T47D (cell line): ENCODE measurements at places on chromosomes 1 and 21.

GRCh38 chr1:201456499-201457309 is 12.3 kb downstream of the PHLDA3 start:
- DNase-seq, result no peak

DNA sequence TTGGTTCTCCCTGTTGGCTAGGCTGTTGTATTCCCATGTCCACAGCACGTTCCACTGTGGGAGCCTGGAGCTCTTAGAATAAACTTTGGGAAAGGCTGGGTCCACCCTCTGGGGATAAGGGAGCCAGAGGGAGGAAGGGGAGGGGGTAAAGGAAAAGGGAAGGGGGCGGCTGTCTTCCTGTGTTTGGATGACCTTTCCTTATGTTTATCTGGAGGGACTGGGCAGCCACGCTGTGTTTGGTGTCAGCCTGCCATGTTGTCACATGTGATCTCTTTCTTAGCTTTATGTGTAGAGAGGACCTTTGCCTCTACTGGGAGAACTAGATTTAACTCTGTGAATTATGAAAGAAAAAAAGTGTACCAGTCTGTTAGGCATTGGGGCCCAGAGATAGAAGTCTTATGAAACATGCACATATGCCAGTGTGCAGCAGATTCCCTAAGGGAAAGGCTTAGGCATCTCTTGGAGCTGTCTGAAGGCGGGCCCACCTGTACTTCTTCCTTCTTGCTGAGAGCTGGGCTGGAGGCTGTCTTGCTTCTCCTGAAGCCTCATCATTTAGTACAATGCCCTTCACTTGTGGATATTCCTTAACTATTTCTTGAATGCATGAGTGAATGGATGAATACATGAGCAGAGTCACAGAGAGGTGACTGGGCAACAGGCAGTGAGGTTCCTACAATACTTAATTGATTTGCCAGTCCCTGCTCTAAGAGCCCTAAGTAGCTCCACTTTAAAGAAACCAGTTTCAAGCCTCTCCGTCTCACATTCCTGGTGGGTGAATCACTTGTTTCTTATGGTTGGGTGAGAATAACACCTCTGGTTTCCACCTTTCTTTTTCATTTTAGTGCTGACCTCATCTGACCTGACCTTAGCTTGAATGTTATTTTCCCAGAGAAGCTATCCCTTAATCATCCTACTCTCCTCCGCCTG is 62.5 kb upstream of the ARHGAP29 start:
- DNase-seq, result peak; percentile 32

- no peak for DNase-seq
Measured at GRCh38 chr1:109388208-109388711, 9.5 kb downstream of the SORT1 start.

DNA sequence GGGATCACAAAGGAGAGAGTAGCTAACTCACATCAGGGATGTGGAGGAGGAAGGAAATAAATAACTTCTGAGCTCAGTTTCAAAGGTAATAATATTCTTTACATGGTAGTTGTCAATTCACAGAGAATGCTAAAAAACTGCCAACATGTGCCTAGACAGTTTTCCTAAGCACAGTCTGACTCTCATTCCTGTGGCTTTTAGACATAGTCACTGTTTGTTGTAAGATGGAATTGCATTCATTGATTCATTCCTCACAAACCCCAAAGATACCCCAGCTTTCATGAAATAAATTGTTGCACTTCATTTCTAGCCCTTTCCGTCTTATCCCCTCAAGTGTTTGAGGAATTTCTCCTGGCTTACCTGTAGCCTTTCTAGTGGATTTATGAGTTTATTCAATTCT is 263.9 kb downstream of the NTNG1 start:
- no peak for DNase-seq

DNA sequence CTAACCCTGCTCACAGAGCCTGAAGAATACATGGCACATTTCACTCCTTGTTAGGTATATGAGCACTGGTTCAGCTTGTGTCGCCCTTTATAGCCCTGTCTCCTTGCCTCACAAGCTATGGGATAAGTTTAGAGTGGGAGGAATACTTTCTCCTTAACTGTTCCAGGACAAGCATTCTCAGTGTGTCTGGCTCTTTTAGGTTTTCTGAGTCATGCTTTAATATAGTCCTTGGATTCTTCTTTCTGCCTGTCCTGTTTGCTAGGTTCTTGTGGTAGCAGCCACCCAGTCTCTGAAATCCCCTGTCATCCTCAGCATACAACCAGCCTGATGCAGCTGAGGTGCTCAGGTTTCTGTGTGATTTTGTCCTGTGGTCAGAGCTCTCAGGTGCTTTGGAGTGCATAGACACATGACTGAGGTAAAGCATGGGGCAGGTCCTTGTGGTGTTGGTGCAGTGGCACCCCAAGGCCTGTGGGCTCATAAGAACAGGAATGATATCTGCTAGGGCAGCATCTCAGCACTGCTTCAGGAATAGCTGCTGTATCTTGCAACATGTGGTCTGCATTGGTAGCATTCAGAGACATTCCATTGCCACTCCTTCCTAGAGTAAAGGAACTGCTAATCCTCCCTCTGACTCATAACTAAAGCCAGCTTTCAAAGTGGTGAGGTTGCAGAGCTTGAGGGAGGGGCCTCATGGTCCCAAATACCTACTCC is 14.2 kb upstream of the CASQ2 start:
- DNase-seq, result peak; percentile 43

DNA sequence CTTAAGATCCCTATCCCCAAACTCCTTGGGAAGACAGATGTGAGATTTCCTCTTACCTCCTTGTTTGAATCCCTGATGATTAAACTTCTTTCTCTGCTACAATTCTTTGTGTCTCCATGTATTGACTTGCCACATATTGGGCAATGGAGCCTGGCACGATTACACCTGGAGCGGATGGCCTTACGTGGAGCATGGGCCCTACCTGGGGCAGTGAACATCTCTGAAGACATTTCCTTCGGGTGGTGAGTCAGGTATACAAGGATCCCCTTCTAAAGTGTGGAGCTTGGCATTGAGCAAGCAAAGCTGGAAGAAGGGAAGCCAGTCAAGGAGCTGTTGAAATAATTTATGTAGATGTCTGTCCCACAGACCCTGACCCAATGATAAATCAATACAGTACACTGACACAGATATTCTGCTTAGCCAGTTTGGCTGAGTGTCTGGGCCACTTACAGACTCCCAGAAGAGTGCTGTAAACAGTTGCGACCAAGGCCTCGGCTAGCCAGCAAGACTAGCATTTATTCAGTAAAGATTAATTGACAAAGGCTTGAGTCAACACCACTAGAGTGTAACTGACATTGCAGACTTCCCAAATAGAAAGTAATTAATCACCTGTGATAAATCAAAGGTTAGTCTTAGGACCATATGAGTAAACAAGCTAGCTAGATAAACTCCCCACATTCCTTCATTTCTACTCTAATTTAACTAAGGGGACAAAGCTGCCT is 83.1 kb upstream of the KCNK1 start:
- DNase-seq, result no peak

GRCh38 chr1:46690931-46691421 is 19.3 kb downstream of the TEX38 start:
- DNase-seq, result no peak

GRCh38 chr1:87091425-87091824 is 177.0 kb downstream of the HS2ST1 start:
- DNase-seq, result no peak

- DNase-seq, result no peak
Measured at GRCh38 chr1:60535713-60536112, 462.1 kb upstream of the C1orf87 start.

DNA sequence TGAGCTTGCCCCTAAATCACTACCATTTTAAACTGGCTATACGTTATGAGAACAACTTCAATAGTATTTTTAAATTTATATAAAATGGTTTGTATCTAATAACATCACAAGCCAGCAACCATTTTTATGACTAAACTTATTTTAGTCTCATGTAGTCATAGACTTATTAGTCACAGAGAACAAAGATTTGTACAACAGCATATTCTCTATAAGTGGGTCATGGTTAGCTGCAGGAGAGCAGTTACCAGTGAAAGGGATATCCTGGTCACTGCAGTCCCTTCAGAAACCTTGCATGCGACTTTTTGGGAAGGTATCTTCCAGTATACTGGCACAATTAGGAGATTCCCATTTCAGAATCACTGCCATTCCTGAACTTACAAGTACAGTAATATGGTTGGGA is 90.0 kb downstream of the HFM1 start:
- DNase-seq, result no peak

- no peak for DNase-seq
Measured at GRCh38 chr1:18192974-18193373, 85.4 kb downstream of the IGSF21 start.

- DNase-seq, result no peak
Measured at GRCh38 chr21:43979654-43980053, 32.5 kb upstream of the TRAPPC10 start.

DNA sequence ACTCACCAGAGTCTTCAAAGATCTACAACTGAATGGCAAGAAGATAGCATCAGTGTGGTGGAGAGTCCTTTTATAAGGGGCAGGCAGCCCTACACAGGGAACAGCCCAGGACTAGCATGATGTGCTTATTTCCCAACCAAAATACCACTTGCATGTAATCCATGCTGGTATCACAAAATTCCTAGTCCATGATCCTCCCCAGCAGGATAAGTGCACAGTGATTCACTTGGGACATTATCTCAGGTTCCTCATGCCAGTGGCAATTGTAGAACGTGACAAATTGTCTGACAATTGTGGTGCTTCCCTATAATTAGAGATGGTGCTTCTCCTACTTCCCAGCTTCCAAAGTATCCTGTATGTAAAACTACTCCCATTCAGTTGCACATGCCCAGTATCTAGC is at the start of gene SPRR2G:
TSS of gene SPRR2G (minus strand) at position 45 of the 400 bp plus-strand sequence. CDS start 780 bp downstream, outside the sequence.
- no peak for DNase-seq

GRCh38 chr1:107110326-107110725 is 30.5 kb upstream of the NTNG1 start:
- no peak for DNase-seq

GRCh38 chr1:10835822-10836421 is 39.5 kb upstream of the CASZ1 start:
- peak; percentile 81 for DNase-seq

- DNase-seq, result no peak
Measured at GRCh38 chr1:204909109-204909508, 38.4 kb downstream of the NFASC start.

DNA sequence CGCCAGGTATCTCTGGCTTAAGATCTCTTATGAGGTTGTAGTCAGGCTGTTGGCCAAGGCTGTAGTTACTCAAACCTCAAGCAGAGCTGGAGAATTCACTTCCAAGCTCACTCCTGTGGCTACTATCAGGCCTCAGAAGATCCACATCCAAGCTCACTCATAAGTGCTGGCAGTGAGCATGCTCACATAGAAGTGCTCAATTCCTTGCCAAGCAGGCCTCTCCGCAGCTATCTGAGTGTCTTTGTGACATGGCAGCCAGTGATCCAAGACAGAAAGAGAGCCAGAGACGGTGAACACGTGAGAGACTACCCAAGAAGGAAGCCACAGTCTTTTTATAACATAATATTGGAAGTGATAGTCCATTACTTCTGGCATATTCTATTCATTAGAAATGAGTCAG is 278.2 kb downstream of the PAPPA2 start:
- no peak for DNase-seq

DNA sequence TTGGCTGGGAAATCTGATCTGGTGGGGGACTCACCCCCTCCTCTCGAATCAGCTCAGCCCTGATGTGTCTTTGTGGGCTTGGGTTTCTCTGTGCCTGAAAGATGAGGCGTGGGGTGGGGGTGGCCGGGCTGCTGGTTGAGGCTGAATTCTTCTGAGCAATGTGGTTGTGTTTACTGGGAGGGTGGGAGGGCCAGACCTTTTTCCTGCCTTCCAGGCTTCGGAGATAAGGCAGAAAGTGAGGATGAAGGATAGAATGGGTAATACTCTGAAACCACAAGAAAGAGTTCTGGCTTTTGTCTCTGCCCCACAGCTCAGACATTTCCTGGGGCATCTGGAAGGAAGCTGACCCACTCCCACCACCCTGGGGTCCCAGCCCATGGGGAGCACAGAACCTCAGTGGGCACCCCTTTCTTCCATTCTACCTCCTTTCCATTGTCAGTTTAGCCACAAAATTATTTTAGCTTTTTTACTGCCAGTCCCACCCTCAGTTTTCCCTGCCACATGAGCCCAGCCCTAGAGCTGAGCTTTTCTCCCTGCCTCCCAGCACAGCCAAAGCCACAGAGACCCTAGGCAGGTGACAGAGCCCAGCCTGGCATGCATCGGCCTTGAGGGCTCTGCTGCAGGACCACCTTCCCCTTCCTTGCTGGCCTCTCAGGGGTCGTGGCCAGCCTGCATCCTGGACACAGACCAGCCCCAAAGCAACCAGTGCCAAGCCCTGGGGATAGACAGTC is 11.2 kb downstream of the ALX3 start:
- no peak for DNase-seq

- no peak for DNase-seq
Measured at GRCh38 chr1:189217646-189218045, 1260.0 kb downstream of the BRINP3 start.

GRCh38 chr1:199449681-199450080 is 577.8 kb upstream of the NR5A2 start:
- no peak for DNase-seq
